AG09319 (cell line): ENCODE measurements at places on chromosomes 7 and 10.

DNA sequence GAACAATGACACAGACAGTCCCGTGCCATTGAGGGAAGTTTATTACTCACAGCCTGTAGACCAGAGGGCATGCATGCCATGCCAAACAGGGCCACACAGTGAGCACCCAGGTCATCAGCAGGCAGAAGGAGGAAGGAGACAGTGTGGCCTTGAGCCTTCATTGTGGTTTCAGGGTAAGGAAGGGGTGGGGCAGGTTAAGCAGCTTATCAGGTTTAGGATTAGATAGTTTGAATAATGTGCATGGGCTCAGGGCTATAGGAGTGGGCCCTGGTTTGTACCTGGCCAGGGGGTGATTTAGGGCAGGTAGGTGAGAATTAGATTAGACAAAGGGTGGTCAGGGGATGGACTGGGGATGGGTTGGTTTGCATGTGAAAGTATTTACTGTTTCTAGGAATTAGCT is 67.9 kb downstream of the ADCY1 start:
- no peak for DNase-seq

- DNase-seq: no peak
These were observed 139.3 kb upstream of the HDAC9 start for GRCh38 chr7:18356191-18356645.

DNA sequence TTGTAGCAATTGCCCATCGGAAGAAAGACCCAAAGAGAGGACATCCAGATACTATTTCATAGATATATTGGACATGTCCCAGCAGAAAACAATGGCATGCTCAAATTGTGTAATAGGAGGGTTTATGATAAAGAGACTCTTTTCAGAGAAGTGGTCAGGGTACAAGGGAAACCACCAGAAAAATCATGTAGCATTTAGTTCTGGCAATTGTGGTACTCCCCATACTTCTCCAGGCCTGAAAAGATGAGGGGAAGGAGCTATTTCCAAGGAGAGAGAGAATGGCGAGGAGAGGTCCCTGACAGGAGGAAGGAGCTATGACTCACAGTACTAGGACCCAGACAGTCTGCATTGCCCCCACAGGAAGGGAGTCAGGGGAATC is 68.4 kb upstream of the ADO start:
- DNase-seq: no peak

DNA sequence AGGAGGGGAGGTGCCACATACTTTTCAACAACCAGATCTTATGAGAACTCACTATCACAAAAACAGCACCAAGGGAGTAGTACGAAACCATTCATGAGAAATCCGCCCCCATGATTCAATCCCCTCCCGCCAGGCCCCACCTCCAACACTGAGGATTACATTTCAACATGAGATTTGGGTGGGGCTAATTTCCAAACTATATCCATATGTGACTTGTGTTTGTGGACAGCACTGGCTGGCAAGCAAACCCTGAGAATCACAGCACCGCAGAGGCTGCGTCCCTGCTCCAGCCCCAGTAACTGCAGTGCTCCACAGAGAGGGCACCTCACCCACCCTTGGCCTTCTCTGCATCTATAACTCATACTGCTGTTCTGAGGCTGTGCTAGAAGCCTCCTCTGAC is 211.2 kb upstream of the PODXL start:
- no peak for DNase-seq

DNA sequence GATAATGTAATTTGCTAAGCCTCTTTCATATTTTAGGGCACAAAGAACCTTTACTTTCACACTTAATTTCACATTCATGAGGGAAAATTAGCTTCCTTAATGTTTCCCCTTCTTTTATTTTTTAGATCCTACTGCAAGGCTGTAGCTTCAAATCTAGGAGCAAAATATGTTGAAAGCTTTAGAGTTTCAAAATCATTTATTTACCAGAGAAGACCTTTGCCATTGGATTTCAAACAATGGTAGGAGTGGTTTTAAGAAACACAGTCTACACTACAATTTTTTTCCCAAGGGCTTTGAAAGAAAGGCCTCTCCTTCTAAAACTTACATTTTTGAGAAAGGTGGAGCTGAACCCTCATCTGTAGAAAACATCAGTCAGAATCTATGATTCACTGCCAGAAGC is 43.3 kb upstream of the MEOX2 start:
- DNase-seq: no peak

- no peak for DNase-seq
These were observed 861 bp upstream of the USP6NL start for GRCh38 chr10:11612021-11613001.

GRCh38 chr10:103049237-103049636 is 131.1 kb downstream of the CNNM2 start:
- no peak for DNase-seq

GRCh38 chr10:128525444-128525843 is 399.2 kb upstream of the MKI67 start:
- no peak for DNase-seq

GRCh38 chr10:28928484-28928883 is 251.2 kb downstream of the BAMBI start:
- no peak for DNase-seq

- no peak for DNase-seq
These were observed 32.6 kb downstream of the LHPP start for GRCh38 chr10:124494046-124494807.

- DNase-seq: no peak
These were observed 176.4 kb upstream of the PTN start for GRCh38 chr7:137519947-137520346.

DNA sequence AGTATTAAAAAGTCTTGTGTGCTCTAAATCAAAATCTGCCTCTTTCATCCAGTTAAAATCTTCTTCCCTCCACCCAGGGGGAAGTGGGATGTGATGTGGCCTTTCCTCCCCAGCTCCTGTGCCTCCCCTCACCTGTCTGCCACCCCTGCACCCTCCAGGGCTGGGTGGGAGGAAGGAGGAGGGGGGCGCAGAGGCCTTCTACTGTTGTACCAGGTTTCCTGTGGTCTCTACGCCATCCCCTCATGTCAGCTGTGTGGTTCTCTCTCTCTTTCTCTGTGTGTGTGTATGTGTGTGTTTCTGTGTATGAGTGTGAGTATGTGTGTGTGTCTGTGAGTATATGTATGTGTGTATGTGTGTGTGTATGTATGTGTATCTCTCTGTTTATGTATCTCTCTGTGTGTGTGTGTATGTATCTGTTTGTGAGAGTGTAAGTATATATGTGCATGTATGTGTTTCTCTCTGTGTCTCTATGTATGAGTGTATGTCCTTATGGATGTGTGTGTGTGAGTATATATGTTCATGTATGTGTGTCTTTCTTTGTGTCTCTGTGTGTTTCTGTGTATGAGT is 45.5 kb upstream of the C10orf71 start:
- DNase-seq: no peak

- DNase-seq: no peak
These were observed 8.4 kb upstream of the SEPTIN7 start for GRCh38 chr7:35792472-35792871.

GRCh38 chr10:108450280-108450679 is 1285.8 kb upstream of the SORCS1 start:
- DNase-seq: no peak

GRCh38 chr7:135160098-135160857 is 10.2 kb downstream of the CYREN start:
- DNase-seq: no peak
